ENCODE measurements at places on chromosomes 16 and 17.

DNA sequence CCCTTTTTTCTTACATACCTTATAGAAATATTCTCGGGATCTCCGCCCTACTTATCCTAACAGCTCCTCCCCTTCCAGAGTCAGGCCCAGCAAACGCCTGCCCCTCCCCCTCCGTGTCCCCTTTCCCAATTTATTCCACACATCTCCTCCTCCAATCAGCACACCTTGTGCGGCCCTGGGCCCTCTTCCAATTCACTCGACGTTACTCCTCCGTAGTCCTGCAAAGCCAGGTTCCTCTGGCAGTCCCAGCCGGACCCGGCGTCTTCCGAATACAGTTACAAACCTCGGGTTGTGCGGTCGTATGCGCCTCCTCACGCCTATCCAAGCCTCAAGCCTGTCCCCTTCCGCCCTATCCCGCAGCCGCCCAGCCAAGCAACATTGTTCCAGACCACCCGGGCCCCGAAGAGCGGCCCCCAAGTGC is 677 bp downstream of the CBX1 start:
- no peak for DNase-seq

DNA sequence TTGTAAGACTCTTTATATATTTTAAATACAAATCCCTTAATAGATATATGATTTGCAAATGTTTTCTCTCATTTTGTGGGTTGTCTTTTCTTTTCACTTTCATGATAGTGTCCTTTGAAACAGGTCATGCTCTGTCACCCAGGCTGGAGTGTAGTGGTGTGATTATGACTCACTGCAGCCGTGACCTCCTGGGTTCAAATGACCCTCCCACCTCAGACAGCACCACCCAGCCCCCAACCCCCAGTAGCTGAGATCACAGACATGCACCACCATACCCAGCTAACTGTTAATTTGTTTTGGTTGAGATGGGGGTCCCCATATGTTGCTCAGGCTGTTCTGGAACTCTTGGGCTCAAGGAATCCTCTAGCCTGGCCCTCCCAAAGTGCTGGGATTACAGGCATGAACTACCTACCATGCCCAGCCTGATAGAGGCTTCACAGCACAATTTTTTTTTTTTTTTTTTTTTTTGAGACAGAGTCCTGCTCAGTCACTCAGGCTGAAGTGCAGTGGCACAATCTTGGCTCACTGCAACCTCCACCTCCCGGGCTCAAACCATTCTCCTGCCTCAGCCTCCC is 18.5 kb upstream of the TMIGD1 start:
- DNase-seq: no peak

DNA sequence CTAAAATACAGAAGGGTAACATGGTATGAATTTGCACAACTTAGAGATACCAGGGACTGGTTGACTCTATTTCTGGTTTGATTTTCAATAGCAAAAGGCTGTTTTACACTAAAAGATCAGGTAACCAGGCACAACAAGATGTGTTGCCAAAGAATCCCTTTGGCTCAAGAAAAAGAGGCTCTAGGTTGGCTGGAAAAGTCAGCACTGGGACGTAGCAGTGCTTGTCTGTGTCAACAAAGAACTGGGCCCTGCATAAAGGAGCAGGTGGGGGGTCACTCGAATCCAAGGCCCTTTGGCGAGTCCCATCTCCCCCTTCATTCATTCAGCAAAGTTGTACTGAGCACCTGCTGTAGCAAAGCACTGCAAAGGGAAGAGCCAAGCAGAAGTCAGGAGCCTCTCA is 18.4 kb downstream of the SDR42E1 start:
- no peak for DNase-seq

DNA sequence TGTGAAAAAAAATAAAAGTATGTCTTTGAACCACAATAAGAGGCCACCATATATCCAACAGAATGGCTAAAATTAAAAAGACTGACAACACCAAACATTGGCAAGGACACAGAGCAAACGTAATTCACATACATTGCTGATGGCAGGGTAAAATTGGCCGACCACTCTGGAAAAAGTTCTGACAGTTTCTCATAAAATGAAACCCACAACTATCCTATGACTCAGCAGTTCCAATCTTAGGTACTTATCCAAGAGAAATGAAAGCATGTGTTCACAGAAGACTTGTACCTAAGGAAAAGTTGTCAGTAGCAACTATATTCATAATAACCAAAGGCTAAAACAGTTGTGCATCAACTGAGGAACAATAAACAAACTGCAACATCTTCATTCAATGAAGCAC is 357.3 kb upstream of the XYLT1 start:
- DNase-seq: no peak

GRCh38 chr16:3781421-3781820 is 64.1 kb upstream of the TRAP1 start:
- DNase-seq: no peak

GRCh38 chr17:47201166-47201565 is 8.0 kb upstream of the MYL4 start:
- no peak for DNase-seq

- DNase-seq: no peak
These were observed 6.0 kb upstream of the LPCAT2 start for GRCh38 chr16:55502801-55503366.

- no peak for DNase-seq
These were observed 573.4 kb downstream of the CDH13 start for GRCh38 chr16:83200005-83200779.

DNA sequence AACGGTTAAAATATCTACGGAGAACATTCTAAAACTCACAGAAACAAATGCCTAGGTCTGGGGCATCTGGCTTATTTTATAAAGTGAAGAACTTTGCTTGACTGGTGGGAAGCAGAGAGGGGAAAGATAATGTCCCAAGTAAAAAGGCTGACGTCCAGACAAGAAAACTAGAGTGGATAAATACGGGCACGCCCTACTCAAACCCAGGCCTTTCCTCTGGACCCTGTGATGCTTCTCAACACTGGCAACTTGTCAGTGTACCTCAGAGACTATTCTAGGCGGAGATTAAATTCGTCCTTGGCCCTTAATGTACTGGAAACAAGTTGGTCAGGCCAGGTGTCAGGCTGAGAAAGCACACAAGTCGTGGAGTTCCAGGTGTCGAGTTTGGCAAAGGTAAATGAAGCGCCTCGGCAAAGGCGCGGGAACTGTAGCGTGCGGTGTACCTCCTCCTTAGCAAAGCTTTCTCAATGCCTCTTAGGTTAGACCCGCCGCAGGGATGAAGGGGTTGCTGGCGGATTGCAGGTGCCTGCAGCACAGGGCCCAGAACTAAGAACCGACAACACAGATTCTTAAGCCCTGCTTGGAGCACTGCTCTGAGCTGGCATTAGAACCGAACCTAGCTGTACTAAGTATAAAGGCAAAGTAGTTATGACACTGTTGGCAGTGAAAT is 668 bp upstream of the UNK start:
- DNase-seq: no peak

GRCh38 chr17:10072556-10073425 is 125.6 kb downstream of the GAS7 start:
- no peak for DNase-seq

GRCh38 chr16:17448640-17449638 is 21.8 kb downstream of the XYLT1 start:
- peak; percentile 17 for DNase-seq

DNA sequence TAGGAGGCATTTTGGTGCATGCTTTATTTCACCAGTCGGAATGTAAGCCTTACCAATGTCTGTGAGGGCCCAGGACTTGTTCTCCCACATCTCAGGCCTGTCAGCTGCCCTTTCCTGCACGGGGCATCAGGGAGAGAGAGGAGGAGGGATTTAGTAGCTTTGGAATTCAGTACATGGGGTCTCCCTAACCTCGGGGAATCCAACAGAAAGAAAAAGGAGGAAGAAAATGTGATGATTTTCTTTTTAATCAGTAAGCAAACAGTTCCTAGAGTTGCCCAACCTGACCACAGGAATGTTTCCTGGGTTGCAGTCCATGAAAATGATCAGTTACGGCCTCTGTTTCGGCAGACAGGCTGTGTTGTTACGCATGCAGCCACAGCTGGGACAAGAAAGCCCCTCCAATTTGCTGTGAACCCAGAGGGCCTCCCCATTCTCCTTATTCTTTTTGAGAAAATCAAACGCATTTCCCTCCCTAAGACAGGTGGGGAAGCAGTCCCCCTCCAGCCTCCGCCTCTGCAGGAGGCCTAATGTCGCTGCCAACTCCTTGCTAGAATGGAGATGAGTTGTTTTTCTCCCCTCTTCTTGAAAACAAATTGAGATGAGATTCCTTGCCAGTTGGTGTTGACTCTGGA is 53.1 kb upstream of the TANGO6 start:
- no peak for DNase-seq

DNA sequence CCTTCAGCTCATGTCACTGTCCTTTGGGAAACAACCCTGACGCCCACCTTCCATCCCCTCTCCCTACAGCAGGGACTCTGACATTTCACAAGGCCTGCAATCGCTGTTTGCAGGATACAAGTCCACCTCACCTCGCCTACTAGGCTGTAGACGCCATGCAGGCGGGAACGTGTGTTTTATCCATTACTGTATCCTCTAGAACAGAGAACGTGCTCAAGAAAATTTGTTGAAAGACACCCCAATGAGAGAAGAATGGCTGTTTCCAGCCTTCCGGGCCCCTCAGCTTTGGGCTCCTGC is 1.5 kb upstream of the TTYH2 start:
- DNase-seq: no peak

DNA sequence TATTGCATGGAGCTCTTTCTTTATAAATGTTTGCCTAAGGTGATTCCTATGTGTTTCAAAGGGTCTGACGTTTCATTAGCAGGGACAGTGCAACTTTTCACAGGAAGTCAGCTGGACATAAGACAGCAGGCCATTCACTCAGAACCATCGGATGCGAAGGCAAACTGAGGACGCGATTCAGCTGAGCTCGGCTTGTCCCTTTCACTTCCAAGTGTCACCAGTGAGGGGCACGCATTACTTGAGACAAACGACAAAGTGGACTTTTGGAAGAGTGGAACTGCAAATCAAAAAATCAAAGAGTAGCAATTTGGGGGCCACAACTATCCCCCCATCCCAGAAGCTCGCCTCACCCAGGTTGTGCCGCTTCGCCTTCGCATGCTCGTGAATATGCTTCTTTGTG is 14.6 kb downstream of the USP22 start:
- DNase-seq: no peak

DNA sequence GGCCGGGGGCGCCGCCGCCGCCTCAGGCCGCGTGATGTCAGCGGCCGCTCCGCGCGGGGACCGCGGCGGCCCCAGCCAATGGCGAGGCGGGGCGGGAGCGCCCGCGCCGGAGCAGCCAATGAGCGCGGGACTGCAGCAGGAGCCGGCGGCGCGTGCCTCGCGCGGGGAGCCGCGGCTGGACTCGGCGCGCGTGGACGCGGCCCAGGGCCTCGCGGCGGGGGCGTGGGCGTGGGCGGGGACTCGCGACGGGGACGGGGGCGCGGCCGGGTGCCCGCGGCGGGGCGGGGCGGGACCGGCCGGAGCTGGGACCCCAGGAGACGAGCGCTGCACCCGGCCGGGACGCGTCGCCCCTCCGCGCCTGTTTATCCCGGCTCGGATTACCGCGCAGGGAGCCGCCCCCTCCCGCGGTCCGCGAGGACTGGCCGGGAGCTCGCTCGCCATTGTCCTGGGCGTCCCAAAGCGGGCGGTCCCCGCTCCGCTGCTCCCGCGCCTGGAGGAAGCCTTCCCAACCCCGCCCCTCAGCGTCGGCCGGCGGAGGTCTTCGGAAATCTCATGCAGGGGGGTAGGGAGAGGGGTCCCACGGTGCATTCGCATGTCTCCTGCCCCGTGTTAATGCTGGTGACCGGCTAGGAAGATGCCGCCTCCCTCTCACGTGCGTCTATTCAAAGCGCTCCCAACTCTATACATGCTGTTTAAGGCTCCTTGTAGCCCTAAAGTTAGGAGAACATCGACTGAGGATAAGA is at the start of gene RNF157:
Gene RNF157, minus strand, starts transcription at position 33 of the 743 bp plus-strand sequence. CDS start 253 bp downstream, outside the sequence.
- DNase-seq: peak; percentile 50

DNA sequence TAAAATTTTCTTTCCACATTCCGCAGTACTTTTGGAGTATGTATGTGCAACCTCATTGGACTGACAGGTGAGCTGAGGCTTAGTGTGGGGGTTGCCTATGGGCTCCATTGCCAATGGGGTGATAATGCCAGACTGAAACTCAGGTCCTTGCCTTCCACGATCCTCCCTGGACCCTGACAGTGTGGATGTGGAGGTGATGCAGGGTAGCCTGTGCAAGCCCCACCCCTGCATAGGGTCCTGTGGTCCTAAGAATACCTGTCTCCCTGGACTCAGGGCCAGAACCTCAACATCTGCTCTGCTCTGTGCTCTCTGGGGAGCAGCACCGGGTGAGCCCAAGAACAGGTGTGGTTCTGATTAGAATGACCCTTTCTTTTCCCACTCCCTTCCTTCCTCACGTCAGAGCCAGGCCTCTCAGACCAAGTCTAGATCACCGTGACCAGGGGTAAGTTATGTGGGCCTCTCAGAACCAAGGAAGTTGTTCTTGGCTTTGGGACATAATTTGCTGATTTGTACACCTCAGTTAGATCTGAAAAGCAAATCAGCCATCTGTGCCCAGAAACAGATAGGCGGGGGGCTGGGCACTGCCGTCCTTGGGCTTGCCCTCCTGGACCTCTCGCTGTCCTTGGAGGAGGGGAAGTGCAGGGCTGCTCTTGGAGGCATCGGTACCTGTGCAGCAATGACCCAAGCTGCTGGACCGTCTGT is 8.4 kb upstream of the TNS4 start:
- DNase-seq: no peak

DNA sequence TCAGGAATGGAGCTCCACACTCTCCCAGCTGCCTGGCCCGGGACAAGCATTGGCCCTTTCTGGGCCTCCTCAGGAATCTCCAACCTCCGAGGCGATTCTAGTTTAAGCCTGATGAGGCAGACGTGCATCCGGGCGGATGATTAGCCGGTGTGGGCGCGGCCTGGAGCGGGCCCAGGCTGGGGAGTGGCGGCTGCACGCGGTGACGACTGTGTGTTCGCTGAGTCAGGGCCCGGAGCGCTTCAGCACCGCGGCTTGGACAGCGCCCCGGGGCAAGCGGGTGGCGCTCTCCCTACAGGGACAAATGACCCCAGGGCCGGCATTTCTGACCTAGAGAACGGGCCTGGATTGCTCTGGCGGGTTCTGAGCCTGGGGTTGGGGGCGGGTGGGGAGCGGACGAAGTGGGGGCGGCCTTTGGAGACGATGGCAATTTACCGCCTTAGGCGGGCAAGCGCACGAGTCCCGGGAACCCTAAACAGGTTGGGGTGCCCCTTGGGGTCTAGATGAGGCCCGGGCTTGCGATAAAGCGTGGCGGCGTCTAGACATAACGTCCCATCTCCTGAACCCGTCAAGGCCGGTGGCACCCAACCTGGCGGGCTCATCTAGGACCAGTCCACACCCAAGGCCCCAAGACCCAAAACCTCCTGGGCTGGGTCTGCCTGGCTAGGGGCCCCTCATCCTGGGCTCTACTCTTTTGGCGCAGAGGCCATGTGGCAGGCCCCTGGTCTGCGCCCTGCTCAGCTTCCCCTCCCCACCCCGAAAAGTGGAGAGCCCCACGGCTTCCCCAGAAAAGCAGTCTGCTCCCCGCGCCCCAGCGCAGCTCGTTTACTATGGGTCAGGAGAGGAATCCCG is 22.3 kb upstream of the ZNHIT3 start:
- peak; percentile 39 for DNase-seq

Measured in activated T-cell treated with anti-CD3 and anti-CD28 coated beads for 24 hours (primary cell).